ENCODE measurements at places on chromosomes 11 and 22.

DNA sequence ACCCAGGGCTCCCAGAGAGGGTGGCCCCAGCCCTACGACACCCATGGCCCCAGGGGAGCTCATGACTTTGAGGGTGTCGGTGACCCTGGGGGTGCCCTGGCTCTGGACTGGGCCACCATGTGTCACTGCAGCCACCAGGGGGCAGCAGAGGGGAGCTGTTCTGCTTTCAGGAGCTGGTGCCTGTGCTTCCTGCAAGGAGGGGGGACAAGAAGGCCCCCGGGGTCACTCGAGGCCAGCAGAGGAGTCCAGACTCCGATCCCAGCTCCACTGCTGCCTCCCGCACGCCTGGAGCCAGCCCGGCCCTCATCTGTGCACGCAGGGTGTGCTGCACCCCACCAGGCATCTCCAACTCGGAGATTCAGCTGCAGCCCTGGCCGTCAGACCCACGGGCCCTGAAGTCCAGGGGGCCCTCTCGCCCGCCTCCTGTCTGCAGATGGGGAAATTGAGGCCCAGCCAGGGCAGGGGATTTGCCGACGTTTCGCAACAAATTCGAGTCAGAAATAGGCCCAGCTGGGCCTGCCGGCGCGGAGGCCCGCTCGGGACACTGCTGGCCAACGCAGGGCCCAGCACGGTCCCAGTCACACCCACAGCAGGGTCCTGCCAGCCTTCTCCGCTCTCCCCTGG is 29.5 kb upstream of the WNT7B start:
- peak; percentile 76 for ATAC-seq

- ATAC-seq: peak; percentile 31
Observed at GRCh38 chr22:20549232-20549841, 41.9 kb downstream of the MED15 start.

- ATAC-seq: peak; percentile 55
Observed at GRCh38 chr11:66014804-66015453, 3.1 kb downstream of the CST6 start.

DNA sequence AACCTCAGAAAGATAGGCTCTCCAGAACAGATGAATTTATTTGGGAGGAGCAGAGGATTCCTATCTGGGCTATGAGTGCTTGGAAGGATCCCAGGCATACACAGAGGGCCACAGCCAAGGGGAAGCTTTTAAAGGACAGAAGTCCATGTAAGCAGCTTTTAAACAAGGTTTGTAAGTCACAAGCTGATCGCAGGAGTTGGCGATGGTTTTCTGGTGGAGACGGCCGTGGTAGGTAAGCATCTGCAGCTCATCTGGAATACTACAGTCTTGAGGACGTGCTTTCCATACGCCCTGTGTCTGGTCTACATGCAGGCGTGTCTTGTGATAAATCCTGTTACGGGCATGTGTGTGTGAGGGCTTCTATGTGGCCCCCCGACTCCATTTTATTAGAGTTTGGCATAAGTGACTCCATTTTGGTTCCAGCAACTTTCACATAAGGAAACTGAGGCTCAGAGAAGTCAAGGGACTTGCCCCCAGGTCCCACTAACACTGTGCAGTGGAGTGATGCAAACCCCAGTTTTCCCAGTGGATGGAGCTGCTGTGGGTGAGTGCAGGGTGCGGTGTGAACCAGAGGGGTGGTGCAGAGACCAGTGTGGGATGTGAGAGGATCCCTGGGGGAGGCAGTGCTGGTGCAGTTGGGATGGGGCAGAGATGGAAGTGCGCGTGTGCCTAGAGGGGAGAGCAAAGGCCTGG is 11.8 kb upstream of the ACY3 start:
- no peak for ATAC-seq

DNA sequence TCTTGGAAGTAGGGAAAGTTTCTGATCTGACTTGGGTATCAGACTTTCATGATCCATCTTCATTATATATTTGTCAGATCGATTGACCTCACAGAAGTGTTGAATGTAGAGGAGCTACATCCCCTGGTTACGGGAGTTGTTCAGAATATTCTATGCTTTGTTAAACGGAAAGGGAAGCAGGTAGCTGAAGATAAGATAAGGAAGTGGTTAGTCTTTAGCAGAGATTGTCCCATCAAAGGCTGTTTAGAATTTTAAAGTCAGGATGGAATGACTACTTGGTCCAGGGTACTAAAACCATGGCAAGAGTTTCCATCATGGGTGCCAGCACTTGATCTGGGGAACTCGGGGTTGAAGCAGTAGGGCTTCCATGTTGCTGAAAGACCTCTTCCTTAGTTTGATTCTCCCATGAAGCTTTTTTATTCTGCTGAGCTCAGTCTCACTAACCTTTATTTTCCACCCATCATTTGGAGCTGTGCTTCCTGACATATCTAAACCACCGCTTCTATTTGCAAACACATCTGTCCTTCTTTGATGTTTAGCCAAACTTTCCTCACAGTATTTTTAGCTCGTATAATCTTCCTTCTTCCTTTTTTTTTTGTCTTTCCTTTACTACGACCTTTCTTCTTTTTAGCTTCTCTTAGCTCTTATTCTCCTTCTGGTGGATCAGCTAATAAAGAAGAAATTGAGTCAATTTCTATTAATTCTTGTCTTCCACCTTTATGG is 4.0 kb upstream of the C22orf31 start:
- no peak for ATAC-seq

GRCh38 chr11:45924036-45924915 is 1.8 kb downstream of the LARGE2 start:
- ATAC-seq: no peak

GRCh38 chr11:11841116-11841722 is 553 bp upstream of the USP47 start:
- peak; percentile 76 for ATAC-seq

DNA sequence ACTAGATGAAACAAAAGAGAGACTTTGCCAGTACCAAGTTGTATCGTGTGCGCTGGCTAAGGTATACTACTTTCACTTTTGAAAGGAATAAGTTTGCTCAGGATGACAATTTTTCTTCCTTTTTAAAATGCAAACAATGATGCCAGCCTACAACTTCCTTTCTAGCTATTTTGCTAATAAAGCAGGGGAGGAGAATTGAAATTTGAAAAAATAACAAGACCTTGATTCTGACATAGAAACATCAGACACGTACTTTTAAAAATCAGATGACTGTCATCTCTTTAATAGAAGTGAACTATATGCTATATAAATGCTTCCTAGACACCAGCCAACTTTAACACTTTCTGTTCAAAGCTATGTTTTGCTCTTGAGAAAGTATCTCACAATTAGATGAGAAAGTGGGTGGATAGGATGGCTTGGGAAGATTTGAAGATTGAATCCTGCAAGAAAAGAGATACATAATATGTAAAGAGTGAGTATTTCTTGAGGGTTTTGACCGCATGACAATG is 41.7 kb upstream of the BLID start:
- ATAC-seq: 0 out of 3 replicates have a peak, but pooled peaks have one; percentile 5

DNA sequence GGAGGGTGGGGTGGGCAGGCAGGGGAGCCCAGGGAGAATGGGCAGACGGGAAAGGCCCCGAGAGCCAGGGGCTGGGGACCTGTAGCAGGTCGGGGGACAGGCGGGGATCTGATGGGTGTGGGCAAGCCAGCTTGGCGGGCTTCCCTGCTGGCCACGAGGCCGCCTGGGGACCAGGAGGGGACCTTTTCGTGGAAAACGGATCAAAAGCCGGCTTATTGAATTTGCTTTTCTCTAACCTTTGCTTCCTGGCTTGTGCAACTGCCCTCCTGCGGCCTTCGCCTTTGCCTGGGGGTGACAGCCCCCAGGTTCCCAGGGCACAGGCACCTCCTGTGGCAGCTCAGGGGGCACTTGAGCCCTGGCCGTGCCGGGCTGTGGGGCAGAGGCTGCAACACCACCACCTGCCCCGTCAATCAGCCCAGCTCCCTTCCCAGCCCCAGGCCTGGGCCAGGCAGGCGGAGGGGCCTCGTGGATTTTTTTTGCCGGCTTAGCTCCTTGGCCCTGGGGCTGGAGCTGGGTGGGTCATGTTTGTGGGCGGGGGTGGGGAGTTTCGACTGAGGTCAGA is 41.6 kb upstream of the H19 start:
- no peak for ATAC-seq

GRCh38 chr11:65067446-65067845 is 9.1 kb upstream of the NAALADL1 start:
- ATAC-seq: no peak

GRCh38 chr11:115447273-115447864 is 56.8 kb downstream of the CADM1 start:
- no peak for ATAC-seq

DNA sequence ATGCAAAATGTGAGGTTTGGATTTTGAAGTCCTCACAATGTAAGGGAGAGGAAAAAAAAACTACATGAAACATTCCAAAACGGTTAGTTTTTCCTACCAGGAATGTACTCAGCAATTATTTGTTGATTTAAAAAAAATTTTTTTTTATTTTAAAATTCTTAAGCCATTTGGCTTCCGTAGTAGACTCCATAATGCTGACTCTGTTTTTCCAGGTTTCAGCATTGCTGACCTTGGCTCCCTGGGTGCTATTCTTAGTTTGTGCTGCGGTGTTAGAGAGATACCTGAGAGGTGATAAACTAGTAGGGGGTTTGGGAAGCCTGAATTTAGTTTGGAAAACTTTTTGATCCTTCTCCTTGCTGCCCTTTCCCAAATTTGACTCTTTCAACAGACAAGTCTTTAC is 10.6 kb downstream of the STT3A start:
- ATAC-seq: no peak

DNA sequence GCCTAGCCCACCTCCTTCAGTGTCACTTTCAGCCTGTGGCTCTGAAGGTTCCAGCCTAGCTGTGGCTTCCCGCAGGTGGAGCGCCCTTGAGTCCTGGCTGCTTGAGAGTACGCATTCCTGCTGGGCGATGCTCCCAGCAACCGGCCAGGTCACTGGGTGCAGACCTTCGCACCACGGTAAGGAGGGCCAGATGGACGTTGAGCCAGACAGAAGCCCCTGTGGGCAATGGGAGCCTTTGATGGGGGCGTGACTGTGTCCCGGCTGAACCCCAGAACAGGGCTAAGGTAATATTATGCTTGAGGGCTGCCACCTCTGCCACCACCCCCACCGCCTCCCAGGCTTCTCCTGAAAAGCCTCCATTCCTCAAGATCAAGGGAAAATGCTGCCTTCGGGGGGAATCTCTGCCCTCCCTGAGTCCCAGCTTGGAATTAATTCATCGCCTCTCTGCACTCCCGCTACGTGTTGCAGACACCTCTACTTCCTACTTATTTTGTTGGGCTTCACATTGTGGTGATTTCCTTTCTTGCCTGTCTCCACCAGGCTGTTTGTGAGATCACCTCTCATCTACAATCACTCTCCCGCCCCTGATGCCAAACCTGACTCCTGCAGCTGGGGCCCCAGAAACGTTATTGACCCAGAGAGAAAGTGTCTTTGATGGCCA is 144.9 kb upstream of the NECTIN1 start:
- ATAC-seq: no peak

- no peak for ATAC-seq
Observed at GRCh38 chr11:115518983-115519628, 14.9 kb upstream of the CADM1 start.

DNA sequence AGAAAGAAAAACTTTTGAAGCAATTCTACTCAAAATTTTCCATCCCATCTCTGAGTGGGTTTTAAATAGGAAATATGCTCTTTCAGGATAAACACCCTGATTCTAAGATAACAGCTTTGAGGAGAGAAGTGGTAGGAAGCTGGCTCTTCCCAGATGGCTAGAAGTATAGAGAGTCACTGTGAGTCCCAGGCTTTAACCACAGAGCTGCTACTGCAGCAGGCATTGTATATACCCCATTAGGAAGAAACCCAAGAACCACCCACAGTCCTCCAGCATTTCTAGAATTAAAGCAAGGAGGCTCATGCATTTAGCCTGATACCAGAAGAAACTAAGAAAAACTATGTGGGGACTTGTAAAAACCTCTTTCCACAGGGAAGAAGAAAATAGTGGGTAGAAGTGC is 1405.6 kb upstream of the TENM4 start:
- ATAC-seq: no peak

DNA sequence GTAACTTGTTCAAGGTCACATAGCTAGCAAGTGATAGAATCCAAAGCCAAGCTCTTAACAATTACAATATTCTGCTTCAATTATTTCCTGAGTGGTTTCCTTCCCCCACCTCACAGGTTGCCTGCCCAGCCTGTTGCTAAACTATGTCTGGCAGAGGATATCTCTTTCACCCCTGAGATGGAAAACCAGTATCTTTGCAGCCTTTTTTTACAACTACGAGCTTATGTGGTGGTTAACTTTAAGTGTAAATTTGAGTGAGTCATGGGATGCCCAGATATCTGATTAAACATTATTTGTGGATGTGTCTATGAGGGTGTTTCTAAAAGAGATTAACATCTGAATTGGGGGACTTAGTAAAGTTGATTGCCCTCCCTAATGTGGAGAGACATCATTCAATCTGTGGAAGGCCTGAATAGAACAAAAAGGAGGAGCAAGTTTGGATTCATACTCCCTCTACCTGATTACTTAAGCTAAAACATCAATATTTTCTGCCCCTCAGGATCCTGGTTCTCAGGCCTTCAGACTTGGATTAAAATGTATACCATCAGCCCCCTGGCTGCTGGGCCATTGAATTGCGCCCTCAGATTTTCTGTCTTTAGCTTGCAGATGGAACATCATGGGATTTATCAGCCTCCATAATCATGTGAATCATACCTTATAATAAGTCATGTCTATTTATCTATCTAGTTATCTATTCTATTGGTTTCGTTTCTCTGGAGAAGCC is 911.9 kb downstream of the METTL15 start:
- ATAC-seq: peak; percentile 60

DNA sequence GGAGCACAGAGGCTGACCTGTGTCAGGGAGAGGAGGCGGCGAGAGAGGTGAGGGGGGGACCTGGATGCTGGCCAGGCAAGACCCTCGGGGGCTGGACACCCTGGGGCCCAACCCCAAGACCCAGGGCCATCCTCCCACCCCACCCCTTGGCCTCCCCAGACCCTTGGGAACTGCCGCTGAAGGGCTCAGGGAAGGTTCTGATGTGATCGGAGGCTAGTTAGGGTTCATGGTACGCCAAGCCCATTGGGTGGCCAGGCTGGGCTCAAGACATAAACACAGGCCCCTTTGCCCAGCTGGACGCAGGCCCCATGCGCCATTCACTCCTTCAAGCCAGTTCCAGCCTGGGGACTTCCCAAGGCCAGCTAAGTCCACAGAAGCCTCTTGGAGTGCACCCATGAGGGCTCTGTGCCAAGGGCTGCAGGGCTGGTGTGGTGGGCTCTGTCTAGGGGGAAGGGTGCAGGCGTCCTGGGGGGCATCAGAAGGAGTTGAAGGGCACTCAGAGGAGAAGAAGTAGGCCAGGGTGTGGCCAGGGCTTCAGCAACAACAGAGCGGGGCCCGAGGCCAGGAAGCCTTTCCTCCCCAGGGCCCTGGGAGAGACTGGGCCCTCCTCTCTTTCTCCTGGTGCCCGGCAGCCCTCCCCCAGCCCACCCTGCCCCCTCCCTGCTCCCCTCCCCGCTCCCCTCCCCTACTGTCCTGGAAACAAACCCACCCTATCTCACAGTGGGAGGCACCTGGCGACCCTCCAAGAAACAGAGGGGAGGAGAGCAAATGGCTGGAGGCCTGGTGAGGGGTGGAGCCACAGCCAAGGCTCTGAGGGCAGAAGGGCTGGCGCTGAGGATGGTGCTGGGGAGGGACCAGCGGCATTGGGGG is 12.9 kb downstream of the TSPAN32 start:
- peak; percentile 85 for ATAC-seq

Data from SK-N-SH treated with all-trans-retinoic acid at 6 μM for 48 hours (cell line).